Kidney epithelial cell (primary cell): ENCODE measurements at places on chromosomes 2 and 18. TPM values are rescaled to one million over a fixed set of nuclear protein-coding genes. Genes with fewer than 3 reads are reported as not detected.

Gene RAB27B
- 0.96 and 1.6 TPM in 2 replicates for total RNA-seq

DNA sequence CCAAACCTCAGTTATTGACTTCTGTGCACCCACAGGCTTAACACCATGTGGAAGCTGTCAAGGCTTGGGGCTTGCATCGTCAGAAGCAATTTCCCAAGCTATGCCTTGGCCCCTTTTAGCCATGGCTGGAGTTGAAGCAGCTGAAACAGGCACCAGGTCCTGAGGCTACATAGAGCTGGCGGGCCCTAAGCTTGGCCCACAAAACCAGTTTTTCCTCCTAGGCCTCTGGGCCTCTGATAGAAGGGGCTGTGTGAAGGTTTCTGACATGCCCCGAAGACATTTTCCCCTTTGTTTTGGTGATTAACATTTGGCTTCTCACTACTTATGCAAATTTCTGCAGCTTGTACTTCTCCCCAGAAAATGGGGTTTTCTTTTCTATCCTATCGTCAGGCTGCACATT is 9.1 kb upstream of the TMX3 start:
- DNase-seq: no peak

- no peak for DNase-seq
These were observed 376.3 kb downstream of the ARHGAP15 start for GRCh38 chr2:143505542-143505941.

DNA sequence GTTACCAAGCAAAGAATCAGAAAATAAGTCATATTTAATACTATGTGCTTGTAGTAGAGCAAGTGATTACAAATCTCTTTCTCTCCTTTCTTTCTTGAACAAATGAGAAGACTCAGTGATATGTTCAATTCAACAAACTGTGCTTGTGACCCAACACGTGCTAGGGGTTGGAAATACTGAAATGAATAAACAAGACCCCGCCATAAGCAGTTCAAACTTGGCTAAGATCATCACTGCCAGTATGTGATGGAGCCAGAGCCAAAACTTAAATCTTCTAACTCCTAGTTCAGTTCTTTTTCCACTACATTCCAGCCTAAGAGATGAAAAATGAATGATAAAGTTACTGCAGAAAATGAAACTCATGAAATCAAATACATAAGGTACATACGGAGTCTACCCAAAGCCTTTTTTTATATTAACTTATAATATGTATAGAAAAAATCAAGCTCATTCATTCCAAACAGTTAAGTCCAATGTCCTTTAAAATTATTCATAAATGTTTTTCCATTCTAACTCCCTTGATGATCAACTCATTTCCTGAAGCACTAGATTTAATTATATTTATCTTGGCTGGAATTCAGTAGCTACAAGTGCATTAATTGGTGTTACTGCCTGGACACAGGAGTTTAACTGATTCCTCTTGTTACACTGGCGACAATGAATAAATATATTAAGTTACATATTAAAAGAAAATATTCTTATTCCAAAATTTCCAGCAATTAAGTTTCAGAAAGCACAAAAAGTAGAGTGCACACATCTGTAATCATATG is 36.0 kb downstream of the GALNT3 start:
- no peak for DNase-seq
